ENCODE measurements at places on chromosomes 5 and 9.

DNA sequence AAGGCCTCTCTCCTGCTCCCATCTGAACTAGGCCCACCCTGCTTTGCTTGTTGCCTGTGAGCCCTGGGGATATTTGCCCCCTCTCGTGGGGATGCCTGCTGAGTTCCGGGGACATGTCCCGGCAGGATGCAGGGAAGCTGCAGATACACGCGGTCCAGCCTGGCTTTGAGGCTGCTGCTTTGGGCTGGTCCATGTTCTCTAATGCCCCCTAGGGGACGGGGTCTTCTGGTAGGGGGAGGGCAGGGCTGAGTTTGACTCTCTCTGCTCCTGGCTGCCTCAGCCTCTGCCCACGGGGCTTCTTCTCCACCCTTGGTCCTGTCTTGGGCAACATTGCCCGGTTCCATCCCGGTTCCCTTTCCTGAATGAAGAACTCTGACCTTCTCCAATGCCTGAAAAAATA, 84.9 kb upstream of the ASS1 start:
- no peak for DNase-seq

DNA sequence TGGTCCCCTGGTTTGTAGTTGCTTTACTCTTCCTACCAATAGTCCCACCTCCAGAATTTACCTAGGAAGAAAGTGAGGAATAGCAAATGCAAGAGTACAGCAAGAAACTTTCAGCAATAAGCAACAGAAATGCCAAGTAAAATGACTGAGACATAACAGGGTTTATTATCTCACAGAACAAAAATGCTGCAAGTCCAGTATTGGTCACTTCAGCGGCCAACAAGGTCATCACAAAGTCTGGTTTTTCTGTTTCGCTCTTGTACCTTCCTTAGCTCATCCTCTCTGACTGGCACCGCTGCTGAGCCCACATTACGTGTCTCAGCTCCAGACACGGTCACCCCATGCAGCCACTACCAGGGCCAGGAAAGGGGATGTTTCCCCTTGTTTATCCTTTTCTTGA, 82.7 kb downstream of the RFK start:
- no peak for DNase-seq

- no peak for DNase-seq
Observed at GRCh38 chr5:36683821-36684434, 77.5 kb downstream of the SLC1A3 start.

GRCh38 chr9:32703635-32704034, 68.2 kb upstream of the TAF1L start:
- DNase-seq, result no peak

- DNase-seq, result no peak
Observed at GRCh38 chr5:77607324-77607723, 31.2 kb downstream of the OTP start.

GRCh38 chr9:20043035-20043434, 254.2 kb upstream of the SLC24A2 start:
- DNase-seq, result no peak

DNA sequence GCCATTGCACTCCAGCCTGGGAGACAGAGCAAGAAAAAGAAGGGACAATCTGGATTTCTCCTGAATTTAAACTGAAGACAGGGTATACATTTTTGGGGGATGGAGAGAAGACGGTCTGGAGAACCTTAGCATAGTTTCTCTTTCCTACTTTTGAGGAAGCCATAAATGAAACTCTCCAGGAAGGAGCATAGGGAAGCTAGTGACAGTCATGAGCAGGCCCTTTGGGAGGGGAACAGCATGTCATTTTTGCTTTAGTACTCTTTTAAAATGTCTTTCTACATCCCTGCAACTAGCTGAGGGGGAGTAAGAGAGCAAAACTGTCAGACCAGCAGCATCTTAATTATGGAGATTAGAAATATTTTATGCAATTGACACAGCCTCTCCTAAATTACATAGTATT, 8.2 kb upstream of the SLC44A1 start:
- DNase-seq, result no peak

- DNase-seq, result no peak
Observed at GRCh38 chr9:21754741-21755140, 47.7 kb upstream of the MTAP start.

DNA sequence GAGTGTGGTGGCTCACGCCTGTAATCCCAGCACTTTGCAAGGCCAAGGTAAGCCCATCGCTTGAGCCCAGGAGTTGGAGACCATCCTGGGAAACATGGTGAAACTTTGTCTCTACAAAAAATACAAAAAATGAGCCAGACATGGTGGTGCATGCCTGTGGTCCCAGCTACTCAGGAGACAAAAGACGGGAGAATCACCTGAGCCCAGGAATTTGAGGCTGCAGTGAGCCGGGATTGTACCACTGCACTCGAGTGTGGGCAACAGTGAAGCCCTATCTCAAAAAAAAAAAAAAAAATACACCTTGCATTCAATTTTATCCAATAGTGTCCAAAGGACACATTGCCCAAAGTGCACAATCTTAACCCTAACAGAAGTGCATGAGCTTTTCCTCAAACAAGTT, 372.8 kb downstream of the CDH12 start:
- DNase-seq, result no peak

DNA sequence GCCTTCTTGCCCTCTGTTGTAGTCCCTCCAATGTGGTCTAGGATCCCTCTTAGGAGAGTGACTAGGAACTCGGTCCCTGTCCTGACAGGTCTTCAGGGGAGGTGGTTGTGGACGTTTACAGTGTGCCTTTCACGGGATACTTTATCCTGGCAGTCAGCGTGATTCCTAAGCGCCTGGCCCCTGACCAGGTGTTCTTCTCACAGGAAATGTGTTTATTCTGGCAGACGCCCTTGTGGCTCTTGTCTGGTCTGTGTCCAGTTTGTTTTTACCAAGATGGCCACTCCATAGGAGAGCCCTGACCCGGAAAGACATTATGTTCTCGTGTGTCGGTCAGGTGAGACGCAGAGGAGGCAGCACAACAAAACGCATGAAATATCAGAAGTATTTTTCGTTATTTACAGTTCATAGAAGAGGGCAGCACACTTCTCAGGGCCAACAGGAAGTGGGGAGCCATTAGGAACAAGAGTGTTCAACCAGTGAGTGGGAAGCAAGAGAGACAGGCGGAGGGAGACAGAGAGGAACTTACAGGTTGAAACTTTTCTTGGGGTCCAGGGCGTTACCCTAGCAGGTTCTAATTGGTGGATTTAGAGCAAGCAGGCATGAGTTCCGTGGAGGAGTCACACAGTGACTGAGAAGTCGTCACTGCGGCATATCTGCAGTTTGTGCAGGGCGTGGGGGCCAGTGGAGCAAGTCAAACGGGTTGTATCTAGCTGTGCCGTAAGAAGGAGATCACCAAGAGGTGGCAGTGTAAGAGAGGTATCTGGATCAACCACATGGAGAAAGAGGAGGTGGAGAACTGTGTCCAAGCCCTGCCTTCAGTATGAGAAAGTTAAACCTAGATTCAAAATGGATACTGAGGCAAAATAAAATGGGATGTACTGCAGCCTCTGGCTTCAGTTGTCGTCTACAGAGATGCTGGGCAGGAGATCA, 412.9 kb downstream of the ZSWIM6 start:
- no peak for DNase-seq

DNA sequence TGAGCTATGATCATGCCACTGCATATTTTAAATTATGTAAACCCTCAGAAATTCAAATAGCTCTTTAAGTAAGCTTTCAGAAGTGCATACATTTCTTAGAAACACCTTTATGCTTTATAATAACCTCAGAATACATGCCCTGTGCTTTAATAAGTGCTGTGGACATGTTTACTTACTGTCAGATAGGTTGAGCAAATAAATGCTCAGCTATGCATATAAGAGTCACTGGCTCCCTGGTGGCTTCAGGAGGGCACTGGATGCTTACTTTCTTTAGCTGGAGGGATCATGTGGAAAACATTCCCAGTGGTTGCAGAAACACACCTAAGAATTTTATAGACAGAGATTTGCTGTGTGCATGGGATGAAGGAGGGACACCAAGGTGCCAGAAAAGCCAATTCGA, 74.4 kb downstream of the PDE6A start:
- DNase-seq, result no peak

DNA sequence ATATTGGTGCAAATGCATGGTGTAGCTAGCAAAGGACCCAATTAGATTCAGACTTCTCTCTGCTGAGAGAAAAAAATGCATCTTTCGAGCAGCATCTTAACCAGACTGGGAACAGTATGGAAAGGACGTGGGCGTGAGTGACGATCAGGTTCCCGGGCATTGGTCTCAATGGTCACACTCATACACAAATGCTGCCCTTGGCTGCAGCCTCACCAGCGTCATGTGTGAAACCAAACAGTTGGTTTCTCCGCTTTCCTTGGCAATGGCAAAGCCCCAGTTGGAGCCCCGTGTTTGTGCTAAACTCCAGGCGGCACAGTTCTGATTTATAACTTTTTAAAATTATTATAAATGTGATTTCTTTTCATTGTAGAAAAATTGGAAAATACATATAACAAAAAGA, 237.8 kb downstream of the SEC61B start:
- DNase-seq, result no peak

GRCh38 chr5:166992874-166993722, 1298.3 kb upstream of the WWC1 start:
- no peak for DNase-seq

- no peak for DNase-seq
Observed at GRCh38 chr5:137395011-137395755, 103.9 kb downstream of the SPOCK1 start.

DNA sequence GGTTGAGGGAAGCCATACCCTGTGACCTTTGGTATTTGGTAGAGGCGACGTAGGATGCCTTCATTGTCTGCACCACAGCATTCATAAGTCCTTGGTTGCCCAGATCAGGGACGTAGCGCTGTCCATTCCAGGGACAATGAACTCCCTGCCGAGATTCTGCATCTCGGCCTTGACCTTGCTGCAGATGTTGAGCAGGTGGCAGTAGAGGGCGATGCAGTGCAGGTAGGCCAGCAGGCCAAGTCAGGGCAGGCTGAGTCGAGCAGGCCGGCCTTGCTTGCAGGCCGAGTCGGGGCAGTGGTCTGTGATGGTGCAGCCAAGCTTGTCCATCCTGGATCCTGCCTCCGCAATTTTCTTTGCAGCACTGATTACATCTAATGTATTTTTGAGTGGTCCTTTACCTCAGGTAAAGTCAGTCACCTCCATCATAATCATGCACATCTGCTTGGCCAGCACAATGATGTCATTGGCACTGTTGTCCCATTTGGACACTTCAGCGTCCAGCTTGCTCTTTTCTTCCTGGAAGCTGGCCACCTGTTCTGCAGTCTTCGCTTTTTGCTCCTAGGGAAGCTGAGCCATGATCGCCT, 93.4 kb upstream of the CCDC112 start:
- DNase-seq, result no peak

- no peak for DNase-seq
Observed at GRCh38 chr9:120363697-120364096, 216.3 kb downstream of the CDK5RAP2 start.

DNA sequence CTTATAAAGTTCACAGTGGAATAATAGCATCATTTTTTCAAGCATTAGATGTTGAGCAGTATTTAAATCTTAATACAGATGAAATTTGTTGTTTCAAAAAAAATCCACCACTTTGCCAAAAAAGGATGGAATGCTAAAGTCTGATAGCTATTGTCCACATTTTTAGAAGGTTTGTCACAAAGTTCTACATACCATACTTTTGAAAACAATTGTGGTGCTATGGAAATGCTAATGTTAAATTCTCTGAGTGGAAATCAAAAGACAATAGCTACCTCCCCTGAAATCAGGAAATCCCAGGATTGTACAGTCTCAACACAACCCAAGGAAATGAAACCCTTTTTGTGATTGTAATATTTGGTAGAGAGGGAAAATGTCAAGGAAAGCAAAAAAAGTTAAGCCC, 19.3 kb upstream of the GRAMD2B start:
- DNase-seq, result no peak

DNA sequence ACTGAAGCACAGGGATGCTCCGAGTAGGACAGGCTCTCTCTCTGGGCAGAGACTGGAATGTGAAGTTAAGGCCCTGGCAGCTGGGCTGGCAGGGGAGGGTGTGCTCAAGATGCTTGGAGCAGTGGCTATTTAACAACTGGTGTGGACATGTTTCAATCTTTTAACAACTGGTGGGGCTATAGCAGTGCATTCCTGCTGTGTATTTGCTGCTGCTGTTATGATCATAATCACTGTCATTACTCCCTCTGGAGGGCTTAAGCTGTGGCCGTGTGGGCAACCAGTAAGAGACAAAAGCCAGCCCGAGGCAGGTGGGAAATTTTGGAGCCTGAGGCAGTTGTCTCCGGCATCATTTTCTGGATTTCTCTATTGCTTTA, 33.3 kb upstream of the PTGS1 start:
- no peak for DNase-seq

- DNase-seq, result no peak
Observed at GRCh38 chr9:88725300-88726019, 190.5 kb downstream of the NXNL2 start.

- no peak for DNase-seq
Observed at GRCh38 chr9:87725356-87725899, 491 bp upstream of the CTSL start.

All from smooth muscle cell of the brain vasculature (primary cell).